HFFc6 (cell line): ENCODE measurements at places on chromosomes 4 and X. TPM values are rescaled to one million over a fixed set of nuclear protein-coding genes. Genes with fewer than 3 reads are reported as not detected.

LEF1 gene
- total RNA-seq: 0.30 TPM in 1 of 3 replicates, not detected in the others

SUPT20HL1 gene
- not detected in 3 replicates for total RNA-seq

RBMX2 gene
- total RNA-seq: 17.0 to 20.5 TPM (median 20.0 TPM) in 3 replicates

SPATA4 gene
- total RNA-seq: 0.18 to 0.38 TPM in 2 of 3 replicates, not detected in the other

DNA sequence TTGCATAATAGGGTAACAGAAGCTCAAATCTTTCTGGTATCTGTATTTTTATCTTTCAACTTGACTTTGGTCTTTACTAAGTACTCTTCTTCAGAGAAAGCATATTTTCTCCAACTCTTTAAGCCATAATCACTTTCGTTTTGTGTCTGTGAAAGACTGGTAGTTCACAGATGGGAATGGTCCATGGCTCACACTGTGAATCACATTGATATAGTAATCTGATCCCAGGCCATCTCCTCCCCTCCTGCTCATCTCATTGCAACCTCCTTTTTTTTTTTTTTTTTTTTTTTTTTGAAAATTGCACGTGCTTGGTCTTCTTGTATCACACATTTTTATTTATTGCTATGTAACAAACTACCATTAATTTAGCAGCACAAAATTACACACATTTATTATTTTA, 694.5 kb upstream of the SLIT2 start:
- no peak for DNase-seq

GRCh38 chrX:31423609-31424189, 351.9 kb upstream of the FTHL17 start:
- peak; percentile 18 for DNase-seq
